Fibroblast of pulmonary artery (primary cell): ENCODE measurements at places on chromosomes 5 and 9.

DNA sequence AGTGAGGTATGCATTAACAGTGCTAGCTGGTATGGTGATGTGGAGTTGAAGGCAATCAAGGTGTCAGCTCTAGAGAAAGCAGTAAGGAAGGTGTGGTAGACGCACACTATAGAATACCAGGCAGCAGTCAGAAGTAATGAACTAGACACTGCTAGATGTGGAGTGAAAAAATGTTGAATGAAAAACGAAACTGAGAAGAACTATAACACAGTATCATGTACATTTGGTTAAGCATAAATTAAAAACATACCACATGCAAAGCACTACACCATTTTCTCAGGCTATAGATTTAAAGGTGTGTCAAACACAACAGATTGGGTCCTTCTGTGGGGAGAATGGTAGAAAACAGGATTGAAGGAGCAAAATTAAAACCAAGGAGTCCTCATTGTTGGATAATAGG is 15.4 kb downstream of the ZNF622 start:
- DNase-seq, result no peak

DNA sequence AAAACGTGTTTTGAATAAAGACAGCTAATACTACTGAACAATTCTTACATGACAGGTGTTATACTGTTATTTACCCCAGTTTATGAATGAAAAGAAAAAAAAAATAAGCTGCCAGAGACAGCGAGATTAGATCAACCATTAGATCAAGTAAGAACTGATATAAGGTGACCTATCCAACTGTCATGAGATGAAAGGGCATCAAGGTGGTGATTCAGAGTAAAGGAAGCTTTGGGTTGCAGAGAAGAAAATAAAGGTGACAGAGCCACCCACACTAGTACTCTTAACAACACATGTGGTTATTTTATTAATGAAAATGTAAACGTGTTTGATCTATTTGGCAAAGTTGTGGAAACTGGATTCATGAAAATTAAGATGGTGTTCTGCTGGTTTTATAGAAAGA is 435.2 kb downstream of the GABRG2 start:
- DNase-seq, result no peak

DNA sequence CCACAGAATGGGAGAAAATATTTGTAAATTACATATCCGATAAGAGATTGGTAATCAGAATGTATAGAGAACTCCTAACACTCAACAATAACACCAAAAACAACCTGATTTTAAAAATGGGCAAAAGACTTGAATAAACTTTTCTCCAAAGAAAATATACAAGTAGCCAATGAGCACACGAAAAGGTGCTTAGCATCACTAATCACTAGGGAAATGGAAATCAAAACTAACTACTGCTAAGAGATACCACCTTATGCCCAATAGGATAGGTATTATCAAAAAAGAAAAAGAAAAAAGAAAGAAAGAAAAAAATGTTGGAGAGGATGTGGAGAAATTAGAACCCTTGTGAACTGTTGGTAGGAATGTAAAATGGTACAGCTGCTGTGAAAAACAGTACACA is 212.1 kb downstream of the TLR4 start:
- no peak for DNase-seq

DNA sequence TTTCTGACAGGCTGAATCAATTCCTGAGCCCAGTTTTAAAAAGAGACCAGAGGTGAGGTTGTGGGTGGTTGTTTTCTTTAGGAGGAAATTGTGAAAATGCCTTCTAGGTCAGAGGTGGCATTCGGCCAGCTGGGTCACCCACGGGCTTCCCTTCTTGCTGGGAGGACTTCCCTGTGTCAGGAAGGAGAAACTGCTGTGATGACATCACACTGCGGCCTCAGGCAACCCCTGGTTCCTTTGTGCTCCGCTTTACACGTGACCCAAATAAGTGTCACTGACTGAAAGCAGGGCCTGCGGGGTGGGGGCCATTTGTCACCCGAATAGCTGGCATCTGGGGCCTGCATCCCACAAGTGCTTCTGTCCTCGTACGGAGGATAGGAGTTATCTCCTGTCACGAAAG is 39.7 kb downstream of the FABP6 start:
- DNase-seq, result peak; percentile 92

DNA sequence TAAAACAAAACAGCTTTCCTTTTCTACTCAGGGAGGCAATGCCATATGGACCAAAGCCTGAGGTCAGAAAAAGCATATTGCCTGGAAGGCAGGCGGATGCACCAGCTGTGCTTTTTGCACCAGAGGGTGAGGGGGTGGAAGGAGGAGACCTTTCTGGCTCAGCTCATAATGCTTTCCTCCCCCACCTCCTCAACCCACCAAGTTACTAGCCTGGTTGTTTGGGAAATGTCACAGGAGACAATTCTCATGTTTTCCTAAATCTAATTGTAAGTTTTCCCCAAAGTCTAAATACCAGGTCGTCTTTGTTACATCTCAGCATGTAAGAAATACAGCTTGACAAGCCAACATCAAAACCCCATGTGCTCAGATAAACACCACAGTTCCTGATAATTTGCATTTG is 72.6 kb upstream of the DMRTA1 start:
- no peak for DNase-seq

- peak; percentile 85 for DNase-seq
These were observed 161.9 kb downstream of the TRIO start for GRCh38 chr5:14305045-14305444.

DNA sequence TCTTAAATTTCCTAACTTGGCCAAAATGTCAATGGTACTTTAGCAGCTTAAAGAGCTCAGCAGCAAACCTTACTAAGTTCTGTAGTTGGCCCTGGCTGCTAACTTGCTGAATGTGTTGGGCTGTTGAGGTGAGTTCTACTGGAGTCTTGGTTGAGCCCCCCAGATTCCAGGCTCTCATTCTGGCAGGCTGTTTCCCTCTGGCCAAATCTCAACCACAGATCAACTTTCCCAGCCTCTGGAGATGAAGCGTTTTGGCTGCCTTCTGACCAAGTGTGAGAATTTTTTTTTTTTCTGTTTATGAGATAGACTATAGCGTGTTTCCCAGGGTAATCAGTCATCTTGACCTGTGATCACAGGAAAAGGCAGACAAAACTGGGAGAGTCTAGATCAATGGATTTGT is 343.7 kb downstream of the EBF1 start:
- DNase-seq, result no peak

DNA sequence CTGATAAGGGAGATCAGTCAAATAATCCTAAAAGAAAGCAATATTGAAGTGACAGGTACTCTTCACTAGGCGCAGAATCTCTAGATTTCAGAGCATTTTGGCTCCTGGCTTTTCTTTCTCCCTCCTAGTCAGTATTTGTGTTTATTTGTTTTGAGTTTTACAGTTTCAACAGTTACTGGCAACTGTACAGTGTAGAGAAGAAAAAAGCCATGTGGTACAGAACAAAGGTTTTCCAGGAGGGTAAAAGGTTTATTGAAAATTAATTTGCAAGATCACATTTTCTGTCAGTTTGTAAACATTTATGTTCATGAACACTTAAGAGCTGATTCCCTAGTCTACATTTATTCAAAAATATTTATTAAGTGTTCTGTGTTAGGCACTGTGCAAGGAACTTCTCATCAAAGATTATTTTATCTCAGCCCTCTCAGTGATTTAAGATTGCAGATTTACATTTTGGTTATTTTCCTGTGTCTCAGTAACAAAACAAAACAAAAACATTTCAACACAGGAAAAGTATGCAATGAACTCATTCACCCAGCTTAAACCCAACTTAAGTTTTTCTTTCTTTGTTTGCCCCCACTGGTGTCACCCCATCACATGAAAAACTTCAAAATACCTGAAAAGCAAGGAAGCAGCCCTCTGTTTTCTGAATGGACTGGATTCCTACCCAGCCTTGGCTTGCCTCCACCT is 12.9 kb downstream of the MINAR2 start:
- peak; percentile 9 for DNase-seq
